ENCODE measurements at places on chromosomes 6 and 20.

- peak; percentile 11 for DNase-seq
These were observed 437.6 kb downstream of the MAFB start for GRCh38 chr20:40251284-40251932.

- DNase-seq, result no peak
These were observed 25.6 kb downstream of the PRPF6 start for GRCh38 chr20:64006490-64006889.

DNA sequence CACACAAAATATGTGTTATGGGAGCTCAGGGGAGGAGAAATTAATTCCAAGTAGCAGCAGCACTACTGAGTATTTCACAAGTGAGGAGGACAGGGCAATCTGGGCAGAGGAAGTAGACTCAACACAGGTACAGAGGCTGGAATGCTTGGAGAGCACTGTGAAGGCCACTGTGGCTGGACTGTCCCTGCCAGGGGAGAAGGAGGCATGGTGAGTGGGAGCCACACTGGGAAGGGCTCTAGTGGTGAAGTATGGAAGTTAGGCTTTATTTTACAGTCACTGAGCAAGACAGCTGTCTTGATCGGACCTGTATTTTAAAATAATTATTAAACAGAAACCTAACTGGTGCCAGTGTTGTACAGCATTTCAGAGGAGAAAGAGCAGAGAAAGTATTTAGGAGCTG is 28.8 kb downstream of the FAM229B start:
- no peak for DNase-seq

GRCh38 chr6:129981598-129981997 is 36.8 kb upstream of the L3MBTL3 start:
- DNase-seq, result no peak

GRCh38 chr20:48308232-48308781 is 519.5 kb downstream of the PREX1 start:
- DNase-seq, result no peak

DNA sequence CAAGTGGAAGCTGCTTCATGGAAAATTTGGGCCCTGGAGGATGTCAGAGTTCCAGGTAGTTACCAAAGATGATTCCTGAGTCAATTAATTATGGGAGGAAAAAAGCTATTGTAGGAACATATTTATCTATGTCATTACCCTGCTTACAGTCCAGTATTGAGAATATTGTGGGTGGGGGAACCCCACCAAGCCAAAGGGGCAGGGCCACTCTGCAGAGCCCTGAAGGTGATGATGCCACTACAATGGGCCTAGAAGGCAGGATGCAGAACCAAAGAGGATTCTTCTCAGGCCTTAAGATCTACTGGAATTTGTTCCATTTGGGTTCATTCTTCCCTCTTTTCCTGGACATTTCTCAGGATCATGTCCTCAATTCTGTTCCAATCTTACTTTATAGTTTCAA is 375.2 kb upstream of the MARCKS start:
- no peak for DNase-seq

- DNase-seq, result no peak
These were observed 55.6 kb upstream of the ATXN1 start for GRCh38 chr6:16816891-16817290.

- no peak for DNase-seq
These were observed 186.2 kb downstream of the HDGFL1 start for GRCh38 chr6:22755605-22756004.

GRCh38 chr6:117544716-117545115 is 57.6 kb downstream of the GOPC start:
- no peak for DNase-seq

GRCh38 chr6:83827050-83827449 is 26.1 kb upstream of the RIPPLY2 start:
- no peak for DNase-seq

DNA sequence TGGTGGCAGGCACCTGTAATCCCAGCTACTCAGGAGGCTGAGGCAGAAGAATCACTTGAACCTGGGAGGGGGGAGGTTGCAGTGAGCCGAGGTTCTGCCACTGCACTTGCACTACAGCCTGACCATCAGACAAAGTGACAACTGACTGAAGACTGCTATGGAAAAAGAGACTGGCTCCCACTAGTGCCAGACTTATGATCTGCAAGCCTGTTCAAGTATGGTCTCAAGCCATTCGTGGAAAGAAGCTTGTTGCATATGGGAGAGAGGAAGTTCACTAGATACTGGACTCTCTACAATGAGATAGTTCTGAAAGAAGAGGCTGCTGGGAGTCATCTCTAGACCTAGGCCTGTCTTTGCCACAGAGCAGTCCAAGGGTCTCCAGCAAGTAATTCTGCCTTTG is 26.7 kb downstream of the MDN1 start:
- DNase-seq, result peak; percentile 28

DNA sequence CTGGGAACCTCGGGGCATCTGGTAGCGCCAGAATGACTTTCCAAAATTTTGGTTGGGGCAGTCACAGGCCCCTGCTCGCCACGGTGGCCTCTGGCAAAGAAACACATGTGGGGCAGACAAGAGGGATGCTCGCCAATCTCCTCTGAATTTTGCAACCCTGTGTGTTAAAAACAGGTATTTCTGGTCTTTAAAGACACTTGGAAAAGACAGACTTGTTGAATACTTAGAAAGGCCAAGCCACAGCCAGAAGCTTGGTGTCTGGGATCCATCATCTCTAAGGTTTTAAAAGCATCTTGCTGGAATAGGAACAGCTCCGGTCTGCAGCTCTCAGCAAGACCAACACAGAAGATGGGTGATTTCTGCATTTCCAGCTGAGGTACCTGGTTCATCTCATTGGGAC is 31.2 kb downstream of the HLA-E start:
- no peak for DNase-seq

- no peak for DNase-seq
These were observed 36.1 kb upstream of the ZBP1 start for GRCh38 chr20:57656252-57656820.

DNA sequence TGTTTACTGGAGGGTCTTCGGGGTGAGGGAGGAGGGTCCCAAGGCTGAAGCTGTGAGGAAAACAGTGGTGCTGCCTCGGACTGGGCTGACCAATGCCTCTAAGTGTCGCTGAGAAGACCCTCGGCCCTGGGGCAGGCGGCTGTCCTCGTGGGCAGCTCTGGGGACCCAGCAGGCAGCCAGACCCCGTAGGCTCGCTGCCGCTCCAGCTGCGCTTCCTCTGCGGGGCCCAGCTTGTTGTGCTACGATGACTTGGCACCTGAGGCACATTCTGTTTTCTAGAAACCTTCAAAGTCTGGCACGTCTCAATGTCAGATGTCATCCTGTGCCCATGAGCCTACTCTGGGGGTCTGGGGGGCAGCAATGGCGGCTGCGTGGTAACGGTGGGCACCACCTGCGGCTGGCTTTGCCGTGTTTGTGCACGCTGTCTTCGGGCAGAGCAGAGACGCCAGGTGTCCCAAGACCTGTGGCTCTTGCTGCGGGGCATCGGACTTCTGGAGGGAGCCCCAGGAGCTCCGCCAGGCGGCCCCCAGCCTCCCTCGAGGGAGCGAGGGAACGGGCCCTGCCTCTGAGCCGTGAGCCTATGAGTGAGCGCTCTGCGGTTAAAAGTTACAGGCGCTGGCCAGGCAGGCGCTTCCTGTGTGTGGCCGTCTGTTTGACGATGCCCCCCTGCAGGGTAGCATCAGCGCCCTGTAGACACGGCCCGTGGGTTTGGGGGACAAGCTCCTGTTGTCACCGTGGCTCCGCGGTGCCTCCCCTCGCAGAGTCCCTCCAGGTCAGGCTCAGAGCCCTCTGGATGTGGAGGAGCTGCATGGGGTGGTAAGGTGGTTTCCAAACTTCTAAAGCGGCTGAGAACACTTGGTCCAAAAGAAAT is 6.8 kb downstream of the SLC17A9 start:
- DNase-seq, result no peak

GRCh38 chr20:10225439-10226060 is 6.9 kb downstream of the SNAP25 start:
- no peak for DNase-seq

- peak; percentile 57 for DNase-seq
These were observed 44.3 kb downstream of the KHDC1L start for GRCh38 chr6:73180763-73181619.

GRCh38 chr20:39019805-39020325 is 57.7 kb downstream of the DHX35 start:
- no peak for DNase-seq

DNA sequence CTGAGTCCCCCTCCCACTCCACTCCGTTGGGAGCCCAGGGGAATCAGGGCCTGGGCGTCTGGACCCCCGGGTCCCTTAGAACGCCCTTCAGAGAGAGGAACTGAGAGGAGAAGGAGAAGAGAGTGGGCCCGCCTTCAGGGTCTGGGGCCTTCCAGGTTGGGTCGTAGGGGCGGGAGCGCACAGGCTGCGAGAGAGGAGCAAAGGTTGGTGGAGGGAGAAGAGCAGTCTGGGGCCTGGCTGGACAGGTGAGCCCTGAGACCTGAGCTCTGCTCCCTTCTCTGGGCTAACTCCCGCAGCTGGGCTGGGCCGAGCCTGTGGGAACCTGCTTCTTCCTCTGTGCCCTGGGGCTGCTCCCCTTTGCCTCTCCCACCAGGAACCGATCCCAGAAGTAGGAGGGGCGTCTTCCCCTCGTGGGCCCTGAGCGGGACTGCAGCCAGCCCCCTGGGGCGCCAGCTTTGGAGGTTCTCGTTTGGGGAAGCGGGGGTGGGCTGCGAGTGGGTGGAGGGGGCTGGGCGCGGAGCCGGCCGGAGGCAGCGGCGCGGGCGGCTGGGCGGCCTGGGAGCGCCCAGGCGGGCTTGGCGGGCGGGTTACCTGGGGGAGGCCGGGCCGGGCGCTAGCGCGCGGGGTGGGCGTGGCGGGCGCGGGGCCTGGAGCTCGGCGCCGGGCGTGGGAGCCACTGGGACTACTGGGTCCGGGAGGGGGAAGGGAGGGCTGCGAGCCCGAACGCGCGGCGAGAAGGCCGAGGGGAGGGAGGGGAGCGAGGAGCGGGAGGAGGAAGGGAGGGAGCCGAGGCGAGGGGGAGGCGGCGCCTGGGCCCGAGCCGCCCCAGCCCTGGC is at the start of gene DDR1:
TSS of gene DDR1 (plus strand) at position 835 of the 836 bp plus-strand sequence. CDS start 4,211 bp downstream, outside the sequence.
- peak; percentile 69 for DNase-seq

- DNase-seq, result no peak
These were observed 39.2 kb upstream of the NHSL1 start for GRCh38 chr6:138538390-138539031.

DNA sequence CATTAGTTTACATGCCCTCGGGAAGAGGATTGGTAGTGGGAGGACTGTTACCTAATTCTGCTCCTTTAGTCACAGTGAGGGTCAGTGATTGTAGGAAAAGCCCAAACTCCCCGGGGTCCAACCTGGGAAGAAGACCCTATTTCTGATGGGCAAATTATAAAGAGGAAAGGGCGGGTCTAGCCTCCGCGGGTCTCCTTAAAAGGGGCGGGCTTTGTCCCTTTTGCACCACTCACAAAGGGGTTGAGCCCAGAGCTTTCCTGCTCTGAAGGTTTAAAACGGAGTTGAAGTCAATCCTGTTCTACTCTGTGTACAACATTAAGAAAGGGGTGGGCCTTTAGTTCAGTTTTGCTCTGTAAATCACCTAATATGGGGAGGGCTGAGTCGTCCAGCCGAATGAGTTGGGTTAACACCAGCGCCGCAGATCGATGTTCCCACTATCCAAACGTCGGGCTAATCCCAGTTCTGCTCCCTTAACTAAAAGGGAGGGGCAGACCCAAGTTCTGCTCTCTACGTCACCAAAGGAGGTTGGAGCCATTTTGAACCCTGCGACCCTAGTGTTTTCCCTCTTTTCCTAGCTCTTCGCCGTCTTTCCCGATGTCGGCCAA is 920 bp upstream of the RNF5 start:
- DNase-seq, result no peak

DNA sequence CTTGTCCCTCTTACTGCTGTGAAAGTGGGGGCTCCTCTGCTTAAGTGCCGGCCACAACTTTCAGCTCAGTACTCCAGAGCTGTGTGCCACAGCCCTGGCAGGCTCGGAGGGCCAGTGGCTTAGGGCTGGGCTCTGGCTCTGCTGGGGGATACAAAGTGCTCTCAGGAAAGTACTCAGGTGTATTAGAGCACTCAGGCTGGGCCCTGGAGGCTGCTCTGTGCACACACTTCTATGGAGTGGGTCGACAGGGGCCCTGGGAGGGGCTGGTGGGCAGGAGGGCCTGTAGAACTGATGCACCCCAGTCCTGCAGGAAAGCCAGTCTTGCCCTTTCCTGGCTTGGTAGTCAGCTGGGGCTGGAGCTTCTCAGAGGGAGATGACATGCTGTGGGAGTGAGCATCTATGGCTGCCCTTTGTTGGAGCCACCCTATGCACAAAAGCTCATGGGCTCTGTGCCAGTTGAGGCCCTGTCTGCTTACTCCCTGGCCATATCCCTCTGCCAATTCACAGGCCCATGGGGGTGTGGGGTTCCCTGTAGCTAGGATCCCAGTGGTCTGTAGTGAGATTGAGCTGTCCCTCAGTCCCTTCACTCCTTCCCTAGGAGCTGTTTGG is 22.0 kb downstream of the CENPW start:
- no peak for DNase-seq

- no peak for DNase-seq
These were observed at the start of gene ESR1 for GRCh38 chr6:151807513-151808370. Gene ESR1, plus strand, starts transcription at chr6:151807682. Its CDS starts 231 bp downstream, at chr6:151807913.

DNA sequence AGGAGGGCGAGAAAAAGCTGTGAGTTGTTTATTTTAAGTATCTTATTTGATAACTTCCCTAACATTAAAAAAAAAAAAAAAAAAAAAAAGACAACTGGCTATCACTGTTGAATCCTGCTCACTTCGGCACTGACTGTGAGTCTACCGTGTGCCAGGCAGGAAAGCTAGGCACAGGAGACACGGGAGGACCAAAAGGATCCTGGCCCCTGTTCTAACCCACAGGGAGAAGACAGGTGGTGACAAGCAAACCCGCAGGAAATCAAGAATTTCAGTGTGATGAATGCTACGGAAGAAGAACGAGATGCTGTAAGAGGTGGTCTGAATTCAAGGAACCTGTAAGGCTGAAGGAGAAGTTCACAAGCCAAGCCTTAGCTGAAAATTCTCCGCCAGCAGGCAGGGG is 94.7 kb upstream of the NFATC2 start:
- no peak for DNase-seq

DNA sequence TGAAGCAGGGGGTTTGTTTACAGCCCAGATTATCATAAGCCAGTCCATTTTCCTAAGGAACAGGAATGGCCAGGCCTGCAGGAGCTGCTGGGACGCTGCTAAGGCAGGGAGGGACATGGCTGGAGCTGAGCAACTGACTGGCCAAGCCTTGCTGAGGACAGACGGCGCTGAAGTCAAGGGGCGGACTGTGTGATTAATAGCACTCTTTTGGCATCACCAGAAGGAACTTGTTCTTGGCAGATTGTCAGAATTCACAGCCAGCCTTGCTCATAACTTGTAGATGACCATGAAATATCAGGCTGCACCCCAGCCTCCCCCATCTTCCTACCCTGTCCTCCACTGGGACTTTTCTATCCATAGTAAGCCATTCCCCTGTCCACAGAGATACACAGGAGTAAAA is 218.8 kb upstream of the RNF24 start:
- no peak for DNase-seq

GRCh38 chr20:10982692-10983091 is 308.9 kb upstream of the JAG1 start:
- peak; percentile 51 for DNase-seq

DNA sequence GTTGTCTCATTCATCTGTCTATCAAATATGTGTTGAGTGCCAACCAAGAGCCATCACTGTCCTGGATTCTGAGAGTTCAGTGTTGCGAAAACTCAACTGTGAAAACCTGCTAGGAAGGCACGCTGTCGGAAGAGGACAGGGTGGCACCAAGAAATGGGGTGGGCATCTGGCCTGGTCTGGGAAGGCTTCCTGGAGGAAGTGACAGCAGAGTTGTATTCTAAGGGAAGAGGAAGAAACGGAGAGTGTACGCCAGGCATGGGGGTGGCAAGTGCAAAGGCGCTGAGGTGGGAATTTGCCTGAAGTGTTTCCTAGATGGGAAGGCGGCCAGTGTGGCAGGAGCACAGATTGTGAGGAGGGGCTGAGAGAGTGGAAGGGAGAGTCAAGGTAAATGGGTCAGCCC is 91.2 kb downstream of the ANKRD60 start:
- DNase-seq, result no peak

GRCh38 chr20:55565096-55565773 is 440.1 kb downstream of the CBLN4 start:
- DNase-seq, result no peak
